ENCODE measurements at places on chromosomes 2 and 18. TPM values are rescaled to one million over a fixed set of nuclear protein-coding genes. Genes with fewer than 3 reads are reported as not detected.

The RESP18 gene
- total RNA-seq = not detected

DNA sequence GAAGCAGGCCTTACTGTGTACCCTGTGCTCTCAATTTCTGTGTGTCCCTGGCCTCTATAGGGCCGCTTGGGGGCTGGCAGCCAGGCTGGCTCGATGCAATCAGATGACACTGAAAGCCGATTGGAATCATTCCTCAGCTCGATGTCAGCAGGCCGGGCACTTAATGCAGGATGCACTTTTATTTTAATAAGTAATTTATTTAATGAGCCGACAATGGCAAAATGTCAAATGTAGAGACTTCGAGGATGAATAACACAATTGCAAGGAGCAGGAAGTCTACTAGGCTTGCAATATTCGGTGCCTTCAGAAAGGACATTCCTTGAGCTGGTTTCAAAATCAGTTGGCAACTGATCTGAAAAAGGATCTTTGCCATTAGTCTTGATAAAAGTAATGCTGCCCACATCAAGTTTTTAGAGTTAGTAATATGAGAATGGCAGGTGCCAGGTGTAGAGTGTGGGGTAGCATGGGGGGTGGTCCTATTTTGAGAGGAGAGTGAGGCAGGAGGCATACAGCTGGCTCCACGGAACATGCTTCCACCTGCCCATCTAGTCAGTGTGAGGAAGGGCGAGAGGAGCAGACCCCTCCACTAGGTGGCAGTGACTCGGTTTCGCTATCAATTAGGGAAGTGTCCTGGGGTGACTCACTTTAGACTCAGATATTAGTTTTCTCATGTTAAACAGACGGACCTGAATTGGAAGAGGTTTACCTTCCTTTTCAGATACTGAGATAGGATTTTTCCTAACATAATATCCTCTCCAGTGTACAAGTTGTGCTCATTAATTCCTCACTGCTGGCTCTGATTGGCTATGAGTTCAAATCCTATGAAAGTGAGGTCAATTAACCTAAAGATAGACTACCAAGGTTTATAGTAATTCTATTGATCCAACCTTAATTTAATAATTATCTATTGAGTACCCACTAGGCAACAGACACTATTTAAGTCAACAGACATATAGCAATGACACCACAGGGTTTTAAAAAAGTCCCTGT lies 80.9 kb downstream of the NABP1 start:
- peak; percentile 89 for DNase-seq

DNA sequence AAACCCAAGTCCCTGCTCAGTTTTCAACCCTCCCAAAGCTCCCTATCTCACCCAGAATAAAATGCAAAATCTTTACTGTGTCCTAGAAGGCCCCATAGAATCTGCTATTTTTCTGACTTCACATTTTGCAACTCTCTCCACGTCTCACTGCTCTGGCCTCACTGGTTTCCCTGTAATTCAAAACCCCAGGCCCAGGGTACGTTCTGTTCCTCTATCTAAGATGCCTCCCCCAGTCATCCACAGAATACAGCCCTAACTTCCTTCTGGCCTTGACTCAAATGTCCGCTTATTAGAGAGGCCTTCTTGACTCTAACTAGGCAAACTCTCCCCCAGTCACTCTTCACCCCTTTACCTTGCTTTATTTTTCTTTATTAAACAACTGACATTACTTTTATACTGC lies 42.0 kb downstream of the FAM161A start:
- DNase-seq = no peak

GRCh38 chr2:226671141-226671676 lies 128.4 kb downstream of the IRS1 start:
- DNase-seq = no peak

DNA sequence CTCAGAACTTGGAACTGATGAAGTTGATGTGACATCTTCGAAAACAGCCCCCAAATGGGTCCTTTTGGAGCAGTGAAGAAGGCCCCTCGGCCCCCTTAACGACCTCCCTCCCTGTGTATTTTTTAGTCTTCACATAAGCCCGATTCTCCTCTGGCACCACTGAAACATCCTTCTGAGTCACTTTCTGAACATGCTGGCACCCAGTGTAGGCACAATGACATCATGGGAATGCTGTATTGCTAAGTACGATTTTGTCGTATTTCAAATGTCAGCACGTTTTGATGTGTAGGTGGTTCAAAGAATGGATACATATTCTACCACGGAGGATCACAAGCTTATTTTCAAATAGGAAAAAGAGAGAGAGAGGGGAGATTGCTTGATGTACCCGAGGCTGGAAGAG lies 111.7 kb upstream of the RIOK3 start:
- peak; percentile 37 for DNase-seq

The MYL12B gene
- total RNA-seq = 278 TPM

The CABYR gene
- 4.0 TPM for total RNA-seq

GRCh38 chr18:77054606-77055428 lies 77.8 kb downstream of the MBP start:
- peak; percentile 97 for DNase-seq

Data from osteoblast (primary cell).